ENCODE measurements at places on chromosomes 6 and 20.

DNA sequence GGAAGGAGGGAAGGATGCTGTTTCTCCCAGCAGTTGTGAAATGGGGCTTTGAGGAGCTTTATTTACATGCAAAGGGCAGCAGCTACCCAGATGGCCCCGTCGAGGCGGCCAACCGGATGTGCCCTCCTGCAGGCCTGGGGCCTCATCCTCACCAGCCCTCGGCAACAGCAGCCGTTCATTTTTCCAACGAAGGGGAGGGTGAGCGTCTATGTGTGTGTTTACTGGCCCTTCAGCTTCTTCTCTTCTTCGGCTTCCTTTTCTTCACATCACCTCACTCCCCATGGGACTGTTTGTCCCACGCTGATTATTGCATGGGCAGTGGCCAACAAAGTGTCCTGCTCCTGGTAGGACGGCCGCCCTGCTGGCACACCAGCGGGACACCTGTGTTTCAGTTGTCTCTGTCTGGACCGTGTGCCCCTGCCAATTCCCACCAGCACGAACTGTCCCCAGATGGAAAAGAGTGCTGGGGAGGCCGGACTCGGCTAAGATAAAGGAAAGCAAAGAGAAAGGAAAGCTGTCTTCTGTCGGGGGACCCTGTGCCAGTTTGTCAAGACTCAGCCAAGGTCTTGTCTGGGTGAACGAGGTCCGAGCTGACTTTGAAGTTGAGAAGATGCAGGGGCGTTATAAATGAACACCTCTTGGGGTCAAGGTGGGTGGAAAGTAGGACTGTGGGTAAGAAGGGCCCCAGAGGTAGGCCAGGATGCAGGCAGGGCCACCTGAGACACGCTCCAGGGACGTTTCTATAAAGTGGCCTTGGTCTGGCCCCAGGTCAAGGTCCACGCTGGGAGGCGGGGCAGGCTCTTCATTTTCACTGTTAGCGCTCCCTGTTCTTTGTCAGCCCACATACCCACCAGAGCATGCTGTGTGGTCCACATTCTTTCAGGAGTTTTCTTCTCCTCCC lies 57.0 kb downstream of the FAM50B start:
- no peak for DNase-seq

GRCh38 chr20:38609815-38610214 lies 8.2 kb downstream of the ARHGAP40 start:
- DNase-seq, result no peak

GRCh38 chr6:126907312-126907711 lies 211.2 kb upstream of the RSPO3 start:
- no peak for DNase-seq

DNA sequence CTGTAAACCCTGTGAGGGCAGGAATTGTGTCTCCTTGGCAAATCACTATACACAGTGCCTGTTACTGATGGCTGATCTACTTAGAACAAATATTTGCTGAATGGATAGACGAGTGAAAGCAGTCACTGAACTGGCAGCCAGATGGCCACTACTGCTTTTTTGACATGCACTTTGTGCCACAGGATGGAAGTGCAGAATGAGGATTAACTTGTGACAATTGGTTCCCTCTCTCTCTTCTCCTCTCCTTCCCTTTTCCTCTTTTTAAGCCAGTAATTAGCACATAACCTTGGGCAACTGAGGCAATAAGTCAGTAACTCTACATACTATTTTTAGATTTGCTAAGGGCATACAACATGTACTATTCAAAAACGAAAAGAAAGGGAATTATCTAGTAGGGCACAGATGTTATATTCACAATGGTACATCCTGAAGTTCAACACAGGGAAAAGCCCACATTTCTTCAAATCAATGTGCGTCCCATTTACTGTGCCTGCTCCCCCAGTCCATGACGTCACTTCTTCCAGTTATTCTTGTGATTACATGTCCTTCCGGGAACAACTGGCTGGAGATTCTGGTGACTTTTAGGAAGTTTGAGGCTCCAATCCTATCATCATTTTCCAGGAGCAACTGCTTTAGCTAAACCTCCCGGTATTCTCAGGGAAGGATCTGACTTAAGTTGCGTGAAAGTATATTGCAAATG lies 17.0 kb upstream of the RPS6KA2 start:
- DNase-seq, result no peak

DNA sequence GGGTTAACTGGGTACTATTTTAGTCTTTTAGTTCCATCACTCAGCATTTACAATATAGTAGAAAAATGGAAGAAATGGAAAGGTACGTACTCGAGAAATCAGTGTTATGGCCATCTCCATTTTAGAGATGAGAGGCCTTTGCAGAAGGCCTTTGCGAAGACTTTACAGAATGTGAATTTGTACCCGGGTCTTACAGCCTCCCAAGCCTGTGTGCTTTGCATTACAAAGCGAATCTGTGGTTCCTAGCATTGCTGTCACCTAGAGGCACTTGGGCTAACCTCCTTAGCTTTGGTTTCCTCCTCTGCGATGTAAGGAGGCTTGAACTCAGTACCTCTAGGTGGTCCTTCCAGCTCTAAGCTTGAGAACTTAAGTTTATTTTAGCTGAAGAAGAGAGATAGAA lies 10.9 kb downstream of the VAPB start:
- no peak for DNase-seq

DNA sequence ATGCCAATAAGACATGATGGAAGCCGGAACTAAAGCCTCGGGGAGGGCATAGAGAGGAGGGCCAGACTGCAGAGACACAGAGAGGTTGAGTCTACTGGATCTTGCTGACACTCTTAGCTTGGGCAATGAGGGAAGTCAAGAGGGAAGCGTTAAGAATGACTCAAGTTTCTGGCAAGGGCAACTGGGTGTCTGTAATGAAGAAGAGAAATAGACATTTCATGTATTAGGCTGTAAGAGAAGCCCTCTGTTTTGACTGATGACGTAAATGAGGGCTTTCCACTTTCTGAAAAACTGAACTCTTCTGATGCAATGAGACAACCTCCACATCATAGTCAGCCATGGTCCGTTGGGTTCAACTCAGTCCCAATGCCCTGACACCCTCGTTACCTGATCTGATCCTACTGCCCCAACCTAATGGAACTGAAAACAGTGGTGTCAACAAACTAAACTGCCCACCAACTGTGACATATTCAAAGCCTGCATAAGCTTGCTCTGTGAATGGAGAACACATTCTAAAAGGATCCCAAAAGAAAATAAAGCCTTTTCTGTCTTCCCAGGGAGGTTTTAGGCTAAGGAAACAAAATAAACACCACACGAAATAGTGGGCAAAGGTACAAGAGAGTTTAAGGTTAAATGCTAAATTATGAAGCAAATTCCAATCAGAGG lies 45.8 kb upstream of the PNRC1 start:
- DNase-seq, result no peak

- no peak for DNase-seq
Measured at GRCh38 chr6:41275489-41275888, 11.0 kb downstream of the TREM1 start.

DNA sequence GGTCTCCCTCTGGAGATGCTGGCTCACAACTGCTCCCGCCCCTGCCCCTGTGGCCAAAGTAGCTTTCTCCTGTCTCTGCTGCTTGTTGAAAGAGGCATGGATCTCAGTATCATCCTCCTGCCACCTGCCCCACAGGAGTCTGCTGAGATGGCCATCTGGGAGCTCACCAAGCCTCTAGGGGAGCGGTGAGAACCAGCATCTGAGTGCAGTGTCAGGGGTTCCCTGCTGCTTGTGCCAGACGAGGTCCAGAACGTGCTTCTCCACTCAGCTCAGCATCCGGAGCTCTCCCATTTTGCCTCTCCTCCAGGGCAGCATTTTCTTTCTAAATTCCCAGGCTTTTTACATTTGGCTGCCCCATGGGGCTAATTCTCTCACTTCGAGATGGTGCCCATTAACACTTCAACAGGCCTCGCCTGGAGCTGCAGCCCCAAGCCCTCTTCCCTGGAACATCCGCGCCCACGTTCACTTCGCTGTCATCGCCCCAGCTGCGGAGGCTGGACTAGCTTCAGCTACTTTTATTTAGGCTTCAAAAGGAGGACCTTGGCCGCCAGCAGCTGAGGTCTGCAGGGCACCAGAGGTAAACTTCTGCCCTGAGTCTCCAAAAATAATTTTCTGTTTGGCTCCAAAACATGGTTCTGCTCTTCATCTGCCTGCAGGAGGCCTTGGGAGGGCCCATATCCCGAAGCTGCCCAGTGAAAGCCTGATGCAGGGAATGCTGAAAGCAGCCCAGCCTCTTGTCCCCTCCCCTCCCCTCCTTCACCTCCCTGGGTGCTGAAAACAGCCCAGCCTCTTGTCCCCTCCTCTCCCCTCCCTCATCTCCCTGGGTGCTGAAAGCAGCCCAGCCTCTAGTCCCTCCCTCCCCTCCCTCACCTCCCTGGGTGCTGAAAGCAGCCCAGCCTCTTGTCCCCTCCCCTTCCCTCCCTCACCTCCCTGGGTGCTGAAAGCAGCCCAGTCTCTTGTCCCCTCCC lies 25.2 kb upstream of the MLN start:
- no peak for DNase-seq

GRCh38 chr6:43827898-43828297 lies 57.9 kb downstream of the VEGFA start:
- DNase-seq, result no peak

GRCh38 chr6:72458521-72458920 lies 163.3 kb upstream of the KCNQ5 start:
- no peak for DNase-seq

DNA sequence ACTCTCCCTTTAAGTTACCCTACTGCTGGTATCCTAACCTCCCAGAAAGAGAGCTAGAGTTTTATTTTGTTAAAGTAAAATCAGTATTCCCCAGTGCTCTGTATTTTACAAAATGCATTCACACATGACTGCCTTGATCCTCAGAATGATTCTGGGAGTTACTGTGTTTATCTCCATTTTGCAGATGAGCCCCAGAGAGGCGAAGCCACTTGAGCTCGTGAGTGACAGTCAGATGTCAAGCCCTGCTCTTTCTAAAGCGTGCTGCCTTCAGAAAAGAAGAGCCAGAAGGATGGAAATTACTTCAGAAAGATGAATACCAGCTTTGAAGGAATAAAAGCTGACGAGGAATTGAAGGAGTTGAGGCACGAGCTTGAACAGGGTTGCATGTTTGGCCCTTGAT lies 14.1 kb upstream of the OSER1 start:
- no peak for DNase-seq

DNA sequence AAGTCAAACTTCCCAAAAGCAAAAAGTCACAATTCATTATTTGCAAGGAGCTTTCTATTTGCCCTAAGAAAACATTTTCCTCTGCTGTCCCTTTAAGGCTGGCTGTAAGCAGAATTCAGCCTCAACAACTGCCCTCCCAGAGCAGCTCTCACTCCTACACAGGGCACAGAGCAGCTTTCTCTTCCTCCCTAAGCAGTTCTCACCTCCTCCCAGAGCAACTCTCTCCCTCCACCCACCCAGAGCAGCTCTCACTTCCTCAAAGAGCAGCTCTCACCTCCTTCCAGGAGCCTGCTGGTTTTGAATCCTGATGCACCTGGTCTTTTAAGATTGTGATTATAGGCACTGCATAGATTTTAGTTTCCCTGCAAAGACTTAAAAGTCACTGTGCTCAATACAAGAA lies 120.6 kb upstream of the TMEM181 start:
- no peak for DNase-seq

- no peak for DNase-seq
Measured at GRCh38 chr6:26103141-26103769, 16.0 kb downstream of the HFE start.

GRCh38 chr6:10595731-10596664 lies 74.8 kb downstream of the GCNT2 start:
- no peak for DNase-seq

DNA sequence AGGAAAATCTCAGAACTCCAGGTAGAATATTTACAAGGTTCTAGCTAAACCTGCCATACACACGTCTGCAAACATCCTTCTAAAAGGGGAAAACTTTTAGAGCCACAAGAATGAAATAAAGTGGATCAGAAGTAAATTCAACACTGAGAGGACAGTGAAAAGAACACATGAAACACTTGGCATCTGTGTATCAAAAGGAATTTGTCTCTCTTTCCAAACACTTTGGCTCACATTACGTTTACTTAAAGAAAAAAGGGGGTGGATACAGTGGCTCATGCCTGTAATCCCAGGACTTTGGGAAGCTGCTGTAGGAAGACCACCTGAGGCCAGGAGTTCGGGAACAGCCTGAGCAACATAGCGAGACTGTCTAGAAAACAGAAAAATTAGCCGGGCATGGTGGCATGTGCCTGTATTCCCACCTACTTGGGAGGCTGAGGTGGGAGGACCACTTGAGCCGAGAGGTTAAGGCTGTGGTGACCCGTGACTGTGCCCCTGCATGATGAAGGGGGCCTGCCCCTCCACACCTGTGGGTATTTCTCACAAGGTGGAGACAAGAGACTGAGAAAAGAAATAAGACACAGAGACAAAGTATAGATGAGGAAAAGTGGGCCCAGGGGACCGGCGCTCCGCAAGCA lies 35.4 kb downstream of the NINL start:
- no peak for DNase-seq

GRCh38 chr6:31652925-31653724 lies 664 bp upstream of the BAG6 start:
- peak; percentile 82 for DNase-seq

GRCh38 chr6:99912657-99913056 lies 81.4 kb downstream of the MCHR2 start:
- no peak for DNase-seq

- no peak for DNase-seq
Measured at GRCh38 chr6:169343886-169344749, 90.5 kb upstream of the THBS2 start.

DNA sequence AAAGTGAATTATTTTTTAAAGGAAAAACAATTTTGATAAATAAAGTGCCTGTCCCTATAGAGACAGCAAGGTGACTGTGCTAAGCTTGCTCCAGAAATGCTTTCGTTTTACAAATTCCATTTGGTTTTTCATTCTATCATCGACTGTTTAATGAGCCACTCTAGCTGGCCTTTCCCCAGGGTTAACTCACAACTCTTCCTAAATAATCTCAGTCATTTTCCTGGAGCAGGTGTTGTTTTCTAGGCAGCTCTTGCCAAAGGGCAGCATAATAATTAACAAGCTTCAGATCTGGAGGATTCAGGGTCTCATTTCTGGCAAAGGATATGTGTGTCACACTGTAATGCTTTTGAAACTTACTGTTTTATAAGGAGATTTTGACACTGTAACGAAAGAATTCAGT lies 184.2 kb downstream of the KHDC1L start:
- DNase-seq, result no peak

GRCh38 chr6:158382491-158382890 lies 70.2 kb downstream of the TULP4 start:
- DNase-seq, result no peak

- no peak for DNase-seq
Measured at GRCh38 chr6:158448856-158449255, 111.0 kb upstream of the TMEM181 start.

- no peak for DNase-seq
Measured at GRCh38 chr6:107932580-107932979, 25.4 kb downstream of the SEC63 start.

GRCh38 chr20:63890201-63890576 lies 4.7 kb upstream of the DNAJC5 start:
- DNase-seq, result no peak

- DNase-seq, result no peak
Measured at GRCh38 chr20:54665812-54666211, 190.4 kb downstream of the DOK5 start.

- DNase-seq, result no peak
Measured at GRCh38 chr20:59831024-59831915, 102.2 kb downstream of the SYCP2 start.
